AG08395 (cell line): ENCODE measurements at places on chromosomes 6 and 20.

DNA sequence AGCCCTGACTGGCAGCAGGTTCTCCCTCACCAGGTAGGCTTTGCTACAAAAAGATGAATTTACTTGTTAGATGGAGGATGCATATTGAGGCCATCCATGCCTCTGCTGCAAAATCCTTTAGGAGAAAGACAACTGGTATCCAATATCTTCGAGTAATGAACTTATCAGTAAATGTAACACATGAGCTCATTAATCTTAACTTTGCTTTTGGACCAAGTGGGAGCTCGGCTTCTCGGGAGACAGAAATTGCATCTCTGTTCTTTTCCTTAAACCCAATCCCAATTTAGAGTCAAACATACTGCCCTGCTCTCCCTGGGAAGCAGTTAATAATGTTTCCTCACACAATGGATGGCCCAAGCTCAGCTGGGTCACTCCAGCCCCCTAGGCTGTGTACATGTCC, 330.5 kb downstream of the ZFAND3 start:
- DNase-seq, result no peak

DNA sequence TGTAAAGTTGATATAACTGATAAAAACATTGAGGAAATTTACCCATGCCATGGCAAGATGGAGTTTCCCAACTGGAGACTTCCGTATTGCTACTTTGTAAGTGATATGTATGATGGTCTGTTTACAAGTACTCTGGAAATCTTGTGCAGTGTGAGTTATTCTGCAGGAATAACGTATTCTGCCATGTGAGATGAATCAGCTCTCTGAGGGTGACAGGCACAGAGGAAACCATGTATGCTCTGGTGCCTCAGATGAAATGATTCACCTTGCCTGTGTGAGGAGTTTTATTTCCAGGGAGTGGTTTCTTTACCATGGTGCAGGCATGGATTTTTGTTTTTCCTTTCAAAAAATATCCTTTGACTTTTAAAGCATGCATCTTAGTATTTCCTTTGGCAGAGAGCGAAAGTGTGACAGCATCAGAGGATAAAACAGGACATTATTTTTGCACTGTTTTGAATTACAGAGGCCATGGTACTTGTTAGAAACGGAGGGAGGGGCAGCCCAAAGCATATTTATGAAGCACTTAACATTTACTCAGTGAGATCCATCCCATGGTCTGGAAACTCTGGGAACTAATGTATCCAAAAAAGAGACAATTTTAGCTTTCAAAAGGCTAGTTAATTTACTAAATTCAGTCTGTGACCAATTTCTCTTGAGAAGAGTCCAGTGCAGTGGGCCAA, 36.0 kb upstream of the MTRF1L start:
- peak; percentile 30 for DNase-seq

- DNase-seq, result no peak
Measured at GRCh38 chr20:17803765-17804164, 104.0 kb downstream of the BANF2 start.

GRCh38 chr20:33475381-33476152, 14.3 kb upstream of the CBFA2T2 start:
- DNase-seq, result no peak

- DNase-seq, result peak; percentile 98
Measured at GRCh38 chr20:2237059-2237458, 58.7 kb upstream of the TGM3 start.

DNA sequence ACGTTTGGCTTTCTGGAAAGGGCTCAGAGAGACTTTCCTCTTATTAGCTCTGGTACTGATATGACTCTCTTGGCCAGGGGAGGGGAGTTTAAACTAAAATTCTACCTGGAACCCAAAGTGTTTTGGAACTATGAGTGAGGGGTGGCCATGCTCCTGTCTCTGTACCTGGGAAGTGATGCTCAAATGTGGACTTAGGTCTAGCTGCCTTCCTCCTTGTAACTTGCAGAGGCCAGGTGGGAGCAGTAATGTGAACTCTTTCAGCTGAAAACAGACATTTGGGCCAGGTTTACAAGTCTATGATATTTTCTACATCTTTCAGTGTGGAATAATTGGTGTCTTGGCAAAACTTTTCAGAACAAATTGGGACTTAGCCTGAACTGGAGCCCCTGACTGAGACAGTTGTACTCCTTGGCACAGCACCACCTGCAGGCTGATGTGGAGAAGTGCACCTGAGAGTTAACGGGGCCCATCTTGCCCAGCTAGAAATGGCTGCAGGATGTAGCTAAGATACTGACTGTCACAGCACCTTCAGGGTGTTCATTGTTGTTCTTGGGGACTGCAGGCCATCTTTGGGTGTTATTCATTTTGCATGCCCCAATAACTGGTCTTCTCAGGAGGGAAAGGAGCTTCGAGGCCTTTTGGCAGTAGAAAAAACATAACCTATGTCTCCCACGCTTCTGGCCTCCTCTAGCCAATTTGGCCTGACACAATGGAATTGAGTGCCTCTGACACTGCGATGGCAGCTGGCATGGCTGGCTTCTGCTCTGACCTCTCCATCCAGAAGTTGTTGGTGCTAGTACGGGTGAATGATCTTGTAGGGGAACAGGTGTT, 37.1 kb downstream of the CD109 start:
- DNase-seq, result peak; percentile 83

DNA sequence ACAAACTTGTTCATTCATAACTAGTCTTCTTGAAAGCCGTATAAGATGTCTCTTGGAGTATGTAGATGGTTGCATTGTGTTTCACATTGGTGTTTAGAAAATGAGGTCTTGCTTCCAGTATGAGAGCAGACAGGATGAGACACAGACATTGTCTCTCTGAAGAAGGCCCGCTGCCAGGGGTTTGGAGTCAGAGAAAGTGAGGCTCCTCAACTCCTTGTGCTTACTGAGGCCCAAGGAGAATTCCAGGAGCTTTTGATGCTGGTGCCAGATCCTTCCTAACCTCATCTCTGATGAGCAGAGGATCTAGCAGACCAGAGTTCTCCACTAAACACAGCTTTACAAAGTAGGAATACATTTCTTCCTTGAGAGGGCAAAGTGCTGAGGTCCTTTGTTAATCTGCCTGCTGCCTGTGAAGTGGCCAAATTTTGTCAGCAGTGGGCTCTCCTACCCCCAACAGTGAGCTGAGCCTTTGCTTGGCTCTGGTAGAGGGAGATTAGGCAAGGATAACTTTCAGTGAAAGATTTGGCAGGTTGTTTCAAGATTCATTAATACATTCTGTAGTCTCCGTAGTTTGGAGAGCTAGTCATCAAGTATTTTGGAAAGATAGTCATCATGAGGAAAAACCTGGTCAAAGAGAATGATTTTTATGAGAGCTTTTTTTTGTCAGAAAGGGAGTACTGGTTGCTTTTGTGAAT, 9.7 kb downstream of the MAPRE1 start:
- DNase-seq, result peak; percentile 43

DNA sequence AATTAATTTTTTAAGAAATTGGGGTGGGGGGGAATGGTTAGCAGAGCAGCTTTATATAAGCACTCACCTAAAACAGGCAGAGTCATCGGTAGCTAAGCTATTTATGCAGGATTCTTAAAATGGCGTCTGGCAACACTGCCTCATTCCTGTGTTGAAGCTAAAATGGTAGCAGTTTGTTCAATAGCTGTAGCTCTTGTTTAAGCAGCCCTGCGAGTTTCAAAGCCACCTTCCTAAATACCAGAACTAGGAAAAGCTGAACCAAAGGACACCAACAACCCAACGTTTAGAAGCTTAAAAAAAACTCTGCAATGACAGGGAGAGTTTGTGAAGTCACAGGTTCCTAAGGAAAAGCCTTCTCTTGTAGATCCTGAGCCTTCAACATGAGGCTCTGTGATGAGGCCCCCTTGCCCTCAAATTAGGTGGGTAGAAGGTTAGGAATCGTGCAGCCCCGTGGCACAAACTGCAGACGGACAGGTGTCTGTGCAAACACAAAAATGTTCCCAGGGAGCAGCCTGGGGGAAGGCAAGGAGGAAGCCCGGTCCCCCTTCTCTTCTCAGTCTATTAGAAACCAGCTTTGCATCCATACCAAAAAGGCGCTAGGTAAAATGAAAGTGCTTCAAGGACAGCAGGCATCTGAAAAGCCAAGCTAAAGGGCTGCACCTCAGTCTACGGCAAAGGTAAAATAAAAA, 4.7 kb downstream of the ZMYND8 start:
- no peak for DNase-seq

GRCh38 chr20:20551409-20551808, 161.0 kb downstream of the RALGAPA2 start:
- no peak for DNase-seq

GRCh38 chr6:52667572-52667971, 3.3 kb upstream of the TMEM14A start:
- no peak for DNase-seq

DNA sequence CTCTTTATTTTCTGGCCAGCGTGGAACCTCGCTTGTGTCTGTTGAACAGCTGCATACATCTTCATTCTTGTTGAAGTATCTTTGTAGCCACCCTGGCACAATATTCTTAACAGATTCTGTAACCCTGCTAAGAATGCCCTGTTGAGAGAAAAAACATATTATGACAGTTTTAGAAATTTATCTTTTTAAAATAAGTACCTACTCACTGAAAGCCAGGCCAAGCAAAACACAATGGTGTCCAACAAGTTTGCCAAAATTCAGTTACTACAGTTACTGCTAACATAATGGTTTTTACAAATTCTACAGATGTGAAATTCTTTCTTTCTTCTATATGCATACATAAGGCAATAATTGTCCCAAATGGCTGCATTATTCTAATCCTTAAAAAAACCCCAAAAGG, 18.2 kb downstream of the NUP153 start:
- DNase-seq, result no peak

GRCh38 chr6:146775220-146775619, 176.4 kb downstream of the ADGB start:
- DNase-seq, result no peak

DNA sequence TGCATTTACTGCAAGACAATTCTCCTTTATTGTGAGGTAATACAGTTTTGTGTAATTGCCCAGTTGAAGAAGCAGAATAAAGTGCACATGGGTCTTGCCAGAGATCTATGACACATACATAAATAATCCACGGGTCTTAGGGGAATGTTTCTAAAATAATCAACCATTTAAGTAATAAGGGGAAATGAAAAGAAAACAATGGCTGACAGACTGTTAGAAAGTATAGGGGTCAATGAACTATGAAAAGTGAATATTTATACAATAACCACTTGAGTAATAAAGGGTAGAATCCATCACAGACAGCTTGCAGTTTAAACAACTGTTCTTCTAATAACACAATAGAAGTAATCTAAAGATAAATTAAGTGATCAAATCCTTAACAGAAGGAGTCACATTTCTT, 477.2 kb downstream of the EYS start:
- no peak for DNase-seq

- no peak for DNase-seq
Measured at GRCh38 chr20:36483919-36484808, 57.2 kb upstream of the MYL9 start.

DNA sequence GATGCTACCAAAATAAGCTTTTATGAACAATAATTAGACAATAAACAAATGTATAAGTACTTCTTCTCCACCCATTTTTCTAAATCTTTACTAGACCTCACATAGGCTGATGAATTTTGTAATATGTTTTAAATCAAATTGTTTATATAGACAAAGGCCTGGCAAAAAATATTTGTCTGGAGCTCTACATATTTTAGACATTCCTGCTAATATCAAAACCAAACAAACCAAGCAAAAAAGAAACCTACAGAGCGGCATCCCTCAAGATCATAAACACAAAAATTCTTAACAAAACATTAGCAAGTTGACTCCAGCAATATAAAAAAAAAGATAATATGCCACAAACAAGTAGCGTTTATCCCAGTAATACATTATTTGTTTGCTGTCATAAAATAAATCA, 87.2 kb downstream of the ADAT2 start:
- DNase-seq, result no peak

- no peak for DNase-seq
Measured at GRCh38 chr20:57398231-57398821, 7.1 kb downstream of the RBM38 start.

- no peak for DNase-seq
Measured at GRCh38 chr6:43897571-43898302, 127.7 kb downstream of the VEGFA start.
